ENCODE measurements at places on chromosomes 5 and 9. TPM values are rescaled to one million over a fixed set of nuclear protein-coding genes. Genes with fewer than 3 reads are reported as not detected.

- no peak for DNase-seq
Measured at GRCh38 chr9:132919614-132920268, 24.7 kb downstream of the TSC1 start.

- no peak for DNase-seq
Measured at GRCh38 chr5:89338935-89339334, 456.0 kb upstream of the MEF2C start.

F2RL1 gene
- 5.3 TPM for total RNA-seq

DNA sequence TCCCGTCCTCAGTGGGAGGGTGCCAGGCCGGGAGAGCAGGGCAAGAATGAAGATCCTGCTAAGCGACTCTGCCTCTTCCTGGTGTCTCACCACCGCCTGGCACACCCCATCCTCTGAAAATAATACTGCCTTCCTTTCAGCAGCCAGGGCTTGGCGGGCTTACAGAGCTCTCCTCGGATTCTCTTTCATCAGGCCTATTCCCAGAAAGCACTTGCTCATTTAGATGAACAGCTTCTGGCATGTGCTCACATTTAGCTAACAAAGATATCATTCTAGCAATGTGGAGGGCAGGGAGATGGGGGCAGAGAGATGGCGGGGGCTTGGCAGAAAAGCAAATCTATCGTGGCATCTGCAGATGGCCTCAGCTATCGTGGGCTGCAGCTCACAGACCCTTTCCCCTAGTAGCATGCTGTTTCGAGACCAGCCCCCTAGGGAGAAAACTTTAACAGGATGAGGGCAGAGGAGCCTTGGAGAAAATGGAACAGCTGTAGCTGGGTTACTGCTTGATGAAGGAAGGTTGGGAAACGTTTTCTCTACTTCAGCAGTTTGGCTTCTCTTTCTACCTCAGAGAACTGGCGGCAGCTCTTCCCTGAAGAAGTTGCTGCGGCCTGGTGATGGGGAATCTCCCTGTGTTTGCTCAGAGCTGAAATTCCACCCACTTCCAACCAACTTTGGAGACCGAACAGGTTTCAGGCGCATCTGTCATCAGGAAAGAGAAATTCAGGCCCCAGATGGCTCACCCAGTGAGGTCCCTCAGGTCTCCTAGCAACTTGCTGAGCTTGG lies 102.1 kb downstream of the TMEM174 start:
- peak; percentile 68 for DNase-seq

DNA sequence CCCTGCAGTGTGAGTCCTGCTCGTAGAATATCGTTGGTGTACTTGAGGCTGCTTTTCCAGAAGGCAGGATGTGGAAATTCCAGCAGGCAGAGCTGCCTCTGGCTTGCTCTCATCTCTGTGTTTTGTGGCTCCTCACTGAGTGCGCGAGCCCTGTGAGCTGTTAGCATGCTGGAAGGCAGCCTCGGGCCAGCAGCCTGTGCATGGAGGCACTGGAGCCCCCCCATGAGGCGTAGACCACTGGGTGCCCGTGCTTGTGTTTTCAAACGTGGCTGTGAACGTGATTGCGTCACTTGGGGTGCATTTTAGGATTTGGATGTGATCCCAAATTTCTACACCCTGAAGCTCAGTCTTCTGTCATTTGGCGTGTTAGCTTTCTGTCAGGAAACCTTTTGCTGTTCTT lies 3.2 kb downstream of the WDR5 start:
- no peak for DNase-seq

- no peak for DNase-seq
Measured at GRCh38 chr5:76367623-76368371, 35.3 kb upstream of the IQGAP2 start.

GLDC gene
- total RNA-seq, result 20.3 TPM

PCYOX1L gene
- total RNA-seq, result 14.2 TPM

DNA sequence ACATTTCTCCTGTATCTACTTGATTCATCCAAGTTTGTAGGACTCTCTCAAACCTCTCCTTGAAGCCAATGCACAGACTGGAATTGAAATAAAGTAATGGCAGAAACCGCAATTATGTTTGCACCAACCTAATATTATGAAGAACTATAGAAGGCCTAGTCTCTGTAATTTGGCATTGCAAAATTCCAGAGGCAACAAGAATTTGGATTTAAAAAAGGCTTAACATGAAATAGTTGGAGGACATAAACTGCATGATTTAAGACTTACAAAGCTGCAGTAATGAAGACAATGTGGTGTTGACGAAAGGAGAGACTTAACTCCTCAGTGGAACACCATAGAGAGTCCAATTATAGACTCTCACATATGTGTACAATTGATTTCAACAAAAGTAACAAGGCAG lies 117.8 kb upstream of the MINAR2 start:
- no peak for DNase-seq

GRCh38 chr9:127004946-127005769 lies 90.6 kb downstream of the RALGPS1 start:
- DNase-seq, result no peak

GRCh38 chr9:38339087-38339486 lies 53.4 kb upstream of the ALDH1B1 start:
- DNase-seq, result no peak

GRCh38 chr9:22114956-22115355 lies 105.9 kb upstream of the CDKN2B start:
- no peak for DNase-seq

GRCh38 chr9:2126331-2126803 lies 111.2 kb downstream of the SMARCA2 start:
- DNase-seq, result peak; percentile 80

DNA sequence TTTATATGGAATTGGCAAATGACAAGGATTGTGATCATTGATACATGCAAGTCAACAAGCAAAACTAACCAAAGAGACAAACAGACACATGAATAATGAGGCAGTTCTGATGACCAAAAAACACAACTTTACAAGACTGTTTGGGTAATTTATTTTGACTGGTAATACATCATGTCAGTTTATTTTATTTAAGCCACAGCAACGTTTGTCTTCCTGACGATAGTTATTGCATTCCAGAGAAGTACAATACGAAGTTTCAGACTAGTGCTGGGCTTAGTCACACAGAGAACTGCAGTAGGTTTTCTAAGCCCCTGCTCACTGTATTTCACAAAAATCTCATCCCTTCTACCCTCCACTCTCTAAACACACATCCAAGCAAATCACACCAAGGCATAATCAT lies 514.2 kb downstream of the RAB3C start:
- no peak for DNase-seq

CENPK gene
- 13.8 TPM for total RNA-seq

GRCh38 chr9:130579738-130580463 lies 524 bp downstream of the FUBP3 start:
- DNase-seq, result no peak

SLC36A3 gene
- not detected for total RNA-seq

TPPP gene
- 17.4 TPM for total RNA-seq

DAB2IP gene
- total RNA-seq, result 16.6 TPM

NOL6 gene
- 16.5 TPM for total RNA-seq

DNA sequence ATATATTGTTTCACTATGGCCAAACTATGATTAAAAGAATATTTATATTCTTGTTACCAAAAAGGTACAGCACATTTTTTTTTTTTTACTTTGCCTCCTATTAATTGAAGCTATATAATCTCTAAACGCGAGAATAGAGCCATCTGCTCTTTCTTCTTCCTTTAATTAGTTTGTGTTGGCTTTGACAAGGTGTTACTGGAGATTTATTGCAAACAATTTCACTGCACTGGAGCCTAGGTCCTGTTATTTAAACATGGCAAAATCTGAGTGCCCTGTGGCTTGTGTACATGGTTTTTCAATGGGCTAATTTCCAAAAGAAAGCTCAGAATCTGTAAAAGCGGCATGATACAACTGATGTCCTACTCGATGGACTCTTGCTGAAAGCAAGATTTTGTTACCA lies 40.8 kb upstream of the GABRG2 start:
- DNase-seq, result no peak

DNA sequence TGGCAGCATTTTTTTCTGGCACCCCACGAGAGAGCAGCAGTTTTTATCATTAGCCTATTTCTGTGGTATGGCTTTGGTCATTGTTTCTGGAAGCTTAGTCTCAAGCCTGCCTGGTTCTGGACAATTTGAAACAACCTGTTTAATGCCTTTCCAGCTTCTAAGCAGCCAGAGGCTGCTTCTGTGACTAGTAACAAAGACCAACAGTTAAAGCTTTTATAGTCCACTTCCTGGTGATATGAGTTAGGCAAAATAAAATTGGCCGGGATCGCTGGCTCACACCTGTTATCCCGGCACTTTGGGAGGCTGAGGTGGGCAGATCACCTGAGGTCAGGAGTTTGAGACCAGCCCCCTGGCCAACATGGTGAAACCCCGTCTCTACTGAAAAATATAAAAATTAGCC lies 24.0 kb downstream of the LYRM7 start:
- DNase-seq, result no peak

DNA sequence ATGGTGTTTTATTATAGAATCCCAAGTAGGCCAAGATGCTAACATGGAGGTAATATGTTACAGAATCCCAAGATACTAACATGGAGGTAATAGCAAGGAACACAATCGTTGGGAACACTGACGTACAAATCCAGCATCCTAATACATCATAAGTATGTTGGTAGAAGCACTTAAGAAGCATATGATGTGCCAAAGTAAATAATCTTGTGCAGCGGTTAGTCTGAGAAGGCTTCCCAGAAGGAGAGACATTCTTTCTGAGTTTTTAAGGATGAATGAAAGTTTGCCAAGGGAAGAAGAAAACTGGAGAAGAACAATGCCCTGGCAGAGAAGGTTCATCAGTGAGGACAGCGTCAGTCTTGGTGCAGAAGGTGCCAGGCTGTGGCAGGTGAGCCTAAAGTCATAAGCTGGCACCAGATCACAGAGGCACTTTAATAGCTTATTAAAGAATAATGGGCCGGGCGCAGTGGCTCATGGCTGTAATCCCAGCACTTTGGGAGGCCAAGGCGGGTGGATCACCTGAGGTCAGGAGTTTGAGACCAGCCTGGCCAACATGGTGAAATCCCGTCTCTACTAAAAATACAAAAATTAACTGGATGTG lies 294.5 kb upstream of the PIK3R1 start:
- DNase-seq, result no peak

PHF24 gene
- 36.0 TPM for total RNA-seq

SLCO6A1 gene
- not detected for total RNA-seq

NR5A1 gene
- 0.11 TPM for total RNA-seq

DNA sequence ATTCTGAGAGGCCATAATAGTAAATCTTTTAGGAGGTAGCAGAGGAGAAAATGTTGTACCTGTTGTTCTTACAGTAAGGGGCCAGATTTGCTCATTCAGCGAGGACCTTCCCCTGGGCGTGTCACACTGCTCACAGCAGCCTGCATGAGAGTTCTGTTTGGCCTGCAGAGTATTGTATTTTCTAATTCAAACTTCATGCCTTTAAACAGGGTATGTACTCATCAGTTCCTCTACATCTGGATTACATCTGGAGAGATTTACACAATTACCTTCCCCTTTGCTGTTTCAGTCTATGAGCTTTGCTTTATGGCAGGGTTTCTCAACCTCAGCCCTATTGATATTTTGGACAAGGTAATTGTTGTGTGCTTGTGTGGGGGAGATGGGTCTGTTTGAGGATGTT lies 170.9 kb upstream of the STK32A start:
- no peak for DNase-seq

DNA sequence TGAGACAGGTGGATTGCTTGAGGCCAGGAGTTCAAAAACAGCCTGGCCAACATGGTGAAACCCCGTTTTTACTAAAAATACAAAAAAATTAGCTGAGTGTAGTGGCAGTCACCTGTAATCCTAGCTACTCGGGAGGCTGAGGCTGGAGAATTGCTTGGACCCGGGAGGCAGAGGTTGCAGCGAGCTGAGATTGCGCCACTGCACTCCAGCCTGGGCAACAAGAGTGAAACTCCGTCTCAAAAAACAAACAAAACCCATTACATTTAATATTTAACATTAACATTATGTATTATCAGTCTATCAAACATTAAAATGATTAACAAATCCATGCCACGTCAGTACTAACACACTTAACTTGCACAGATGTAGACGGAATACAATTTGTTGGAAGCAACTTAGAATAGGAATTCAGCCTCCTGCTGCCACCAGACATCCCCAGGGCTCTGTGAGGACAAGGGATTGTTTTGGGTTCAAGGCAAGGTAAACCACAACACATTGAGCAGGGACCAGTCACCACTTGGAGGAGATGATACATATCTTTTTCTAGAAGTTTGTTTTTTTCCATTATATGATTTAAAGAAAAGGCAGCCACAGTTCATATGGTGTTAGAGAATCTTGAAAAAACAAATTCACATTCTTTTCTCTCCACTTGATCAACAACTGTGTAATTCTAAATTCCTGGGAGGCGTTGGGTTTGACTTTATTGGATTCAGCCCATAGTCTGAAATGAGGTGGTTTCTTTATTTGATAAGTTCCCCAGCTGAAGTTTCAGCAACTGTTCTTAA lies 104.1 kb upstream of the BASP1 start:
- DNase-seq, result no peak
